ENCODE measurements at places on chromosomes 12 and 14.

- DNase-seq: no peak
These were observed 119.9 kb upstream of the OVCH1 start for GRCh38 chr12:29617407-29617803.

DNA sequence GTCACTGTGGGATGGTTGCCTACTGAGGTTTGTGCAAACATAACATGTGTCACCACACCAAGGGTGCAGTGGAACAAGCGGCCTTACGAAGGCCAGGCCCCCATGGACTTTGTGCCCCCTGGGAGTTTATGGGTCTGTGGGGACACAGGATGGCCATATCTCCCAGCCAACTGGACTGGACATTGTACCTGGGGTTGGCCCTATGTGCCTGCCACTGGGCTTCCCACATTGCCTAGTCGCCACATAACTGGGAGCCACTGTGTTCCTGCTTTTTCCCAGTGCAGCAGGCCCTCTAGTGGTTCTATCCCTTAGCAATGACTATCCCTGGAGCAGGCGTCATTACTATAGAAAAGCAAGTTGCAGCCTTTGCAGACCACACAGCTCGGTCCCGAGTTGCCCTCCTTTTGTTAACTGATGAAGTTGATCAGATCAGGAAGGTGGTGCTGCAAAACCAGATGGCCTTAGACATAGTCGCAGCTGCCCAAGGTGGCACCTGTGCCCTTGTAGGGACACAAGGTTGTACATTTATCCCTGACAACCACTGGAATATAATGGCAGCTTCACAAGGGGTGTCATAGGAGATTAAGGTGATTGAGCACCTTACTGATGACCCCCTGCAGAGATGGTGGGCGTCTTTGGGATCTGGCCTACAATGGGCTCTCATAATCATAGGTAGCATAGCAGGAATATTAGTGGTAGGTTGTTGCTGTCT lies 15.2 kb upstream of the RNASE12 start:
- DNase-seq: no peak

DNA sequence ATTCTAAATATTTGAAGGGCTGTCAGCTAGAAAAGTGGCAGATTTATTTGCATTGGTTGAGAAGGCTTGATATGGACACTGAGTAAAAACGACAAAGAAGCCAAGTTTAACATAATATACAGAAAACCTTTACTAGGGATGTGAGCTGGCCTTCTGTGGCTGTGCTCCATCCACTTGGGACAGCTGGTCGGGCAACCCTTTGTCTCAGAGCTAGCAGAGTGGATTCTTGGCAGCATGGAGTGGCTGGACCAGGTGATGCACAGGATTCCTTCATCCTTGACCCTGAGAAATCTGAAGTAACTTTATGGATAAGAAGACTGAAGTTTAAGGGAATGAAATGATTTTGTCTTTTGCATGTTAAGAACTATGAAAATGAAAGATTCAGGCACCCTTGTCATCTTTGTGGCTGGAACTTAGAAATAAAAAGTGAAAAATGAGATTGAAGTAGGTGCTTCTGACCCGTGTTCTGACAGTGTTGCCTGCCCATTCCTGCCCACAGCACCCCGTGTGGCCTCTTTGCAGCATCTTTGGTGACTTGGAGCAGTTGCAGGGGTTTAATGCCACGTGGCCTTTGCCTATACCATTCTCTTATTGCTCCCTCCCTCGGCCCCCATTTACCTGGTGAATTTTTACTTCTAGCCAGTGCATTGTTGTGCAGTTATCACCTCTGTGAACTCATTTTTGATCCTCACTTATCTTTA lies 32.6 kb downstream of the PELI2 start:
- no peak for DNase-seq

DNA sequence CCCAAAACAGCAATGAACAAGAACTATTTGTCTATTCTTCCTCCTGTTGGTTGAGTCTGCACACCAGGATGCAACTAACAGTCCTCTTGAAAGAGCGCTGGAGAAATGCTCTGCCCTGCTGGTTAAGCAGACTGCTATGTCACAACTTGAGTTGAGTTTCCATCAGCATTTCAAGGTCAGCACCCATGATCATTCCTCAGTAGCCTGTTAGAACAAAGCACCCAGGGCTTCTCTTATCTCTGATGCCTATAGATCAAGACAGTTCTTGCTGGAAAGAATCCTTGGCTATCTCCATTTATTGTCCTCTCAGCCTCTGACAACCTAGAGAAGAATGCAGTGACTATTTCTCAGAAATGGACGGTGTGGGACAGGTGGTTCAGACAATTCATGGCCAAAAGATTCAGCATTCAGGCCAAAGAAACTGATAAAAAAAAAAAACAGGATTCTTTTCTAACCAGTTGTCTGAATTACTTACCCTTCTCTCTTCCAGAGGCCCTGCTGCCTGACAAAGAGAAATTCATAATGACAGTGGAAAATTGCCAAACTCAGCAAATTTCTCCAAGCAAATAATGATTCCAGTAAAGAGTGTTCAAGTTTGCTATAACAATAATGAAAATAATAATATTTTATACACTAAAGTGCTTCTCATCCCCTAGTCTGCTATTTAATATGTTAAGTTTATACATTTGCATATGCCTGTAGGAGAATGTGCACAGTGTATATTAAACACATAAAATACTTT lies 306.7 kb downstream of the EMP1 start:
- DNase-seq: no peak

DNA sequence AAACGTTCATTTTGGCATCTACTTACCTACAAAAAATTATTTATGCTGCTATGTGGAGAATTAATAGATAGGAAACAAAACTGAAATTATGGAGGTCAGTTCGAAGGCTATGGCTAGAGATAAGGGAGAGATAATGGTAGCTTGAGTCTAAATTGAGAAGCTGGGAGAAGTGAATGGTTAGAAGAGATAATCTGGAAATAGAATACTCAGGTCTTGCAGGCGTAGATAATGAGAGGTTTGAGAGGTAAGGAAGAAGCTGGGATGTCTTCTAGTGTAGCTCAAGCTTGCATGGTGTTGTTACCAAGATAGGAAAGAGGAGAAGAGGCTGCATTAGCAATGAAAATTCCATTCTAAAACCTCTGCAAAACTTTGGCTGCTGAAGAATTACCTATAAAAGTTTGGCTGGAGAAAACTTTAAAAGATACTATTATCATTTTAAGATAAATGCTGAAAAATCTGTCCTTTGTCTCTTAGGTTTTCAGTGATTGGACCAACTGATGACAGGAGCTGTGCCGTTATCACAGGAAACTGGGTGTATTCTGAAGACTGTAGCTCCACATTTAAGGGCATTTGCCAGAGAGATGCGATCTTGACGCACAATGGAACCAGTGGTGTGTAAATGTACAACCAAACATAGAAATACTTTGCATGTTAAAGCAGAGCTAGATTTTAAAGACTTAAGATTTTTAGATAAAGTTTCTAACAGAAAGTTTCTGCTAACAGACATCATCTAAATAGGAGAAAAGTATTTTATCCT lies 14.1 kb downstream of the KLRF2 start:
- no peak for DNase-seq

GRCh38 chr12:47102845-47103651 lies 23.3 kb upstream of the AMIGO2 start:
- no peak for DNase-seq

GRCh38 chr12:15180325-15180724 lies 40.9 kb downstream of the RERG start:
- DNase-seq: no peak

DNA sequence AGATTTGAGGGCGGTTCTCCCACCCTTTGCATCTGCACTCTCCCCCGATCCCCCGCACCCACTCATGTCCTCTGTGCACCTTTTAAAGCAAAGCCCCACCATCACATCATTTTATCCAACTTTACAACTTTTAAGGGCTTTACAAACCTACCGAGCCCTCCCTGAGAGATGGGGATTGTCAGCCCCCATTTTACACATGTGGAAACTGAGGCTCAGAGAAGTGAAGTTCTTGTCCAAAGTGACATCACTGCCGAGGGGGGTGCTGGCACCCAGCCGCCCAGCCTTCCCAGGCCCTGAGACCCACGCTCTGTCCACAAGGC lies 334.2 kb downstream of the MED13L start:
- no peak for DNase-seq

- DNase-seq: no peak
These were observed 466.3 kb downstream of the GALC start for GRCh38 chr14:87526731-87527130.

DNA sequence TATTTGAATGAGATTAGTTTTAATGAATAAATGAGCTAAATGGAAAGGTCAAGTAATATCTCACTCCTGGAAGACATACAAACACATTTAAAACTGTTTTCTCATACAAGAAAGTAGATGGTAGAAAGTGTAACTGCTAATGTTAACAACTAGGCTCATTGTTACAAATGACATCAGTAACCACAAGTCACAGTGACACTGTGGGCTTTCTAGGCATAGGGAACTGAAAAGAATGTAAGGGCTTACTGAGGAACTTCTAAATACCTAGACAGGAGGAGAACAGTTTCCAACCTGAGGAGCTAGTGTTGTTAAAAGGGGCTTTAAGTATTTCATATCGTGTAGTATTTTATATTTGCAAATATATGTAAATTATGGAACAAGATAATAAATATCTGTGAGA lies 17.5 kb upstream of the ERGIC2 start:
- no peak for DNase-seq

- no peak for DNase-seq
These were observed 37.3 kb upstream of the ATXN2 start for GRCh38 chr12:111636209-111636945.

DNA sequence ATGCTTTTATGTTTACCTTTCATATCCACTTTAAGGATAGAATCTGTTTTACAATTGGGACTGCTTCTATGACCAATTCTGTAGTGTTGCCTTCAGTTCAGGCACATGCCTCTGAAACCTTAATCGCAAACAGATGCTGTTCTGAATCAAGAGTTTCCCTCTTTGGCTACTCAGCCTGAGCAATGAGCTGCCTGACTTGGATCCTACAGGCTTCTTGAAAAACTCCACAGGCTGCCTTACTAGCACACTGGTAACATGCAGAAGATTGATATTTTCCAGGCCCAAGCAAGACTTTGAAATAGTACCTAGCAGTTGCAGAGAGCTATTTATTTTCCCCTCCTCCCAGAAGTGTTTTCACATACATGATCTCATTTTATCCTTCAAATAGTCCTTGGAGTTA lies 34.8 kb upstream of the PMCH start:
- no peak for DNase-seq

DNA sequence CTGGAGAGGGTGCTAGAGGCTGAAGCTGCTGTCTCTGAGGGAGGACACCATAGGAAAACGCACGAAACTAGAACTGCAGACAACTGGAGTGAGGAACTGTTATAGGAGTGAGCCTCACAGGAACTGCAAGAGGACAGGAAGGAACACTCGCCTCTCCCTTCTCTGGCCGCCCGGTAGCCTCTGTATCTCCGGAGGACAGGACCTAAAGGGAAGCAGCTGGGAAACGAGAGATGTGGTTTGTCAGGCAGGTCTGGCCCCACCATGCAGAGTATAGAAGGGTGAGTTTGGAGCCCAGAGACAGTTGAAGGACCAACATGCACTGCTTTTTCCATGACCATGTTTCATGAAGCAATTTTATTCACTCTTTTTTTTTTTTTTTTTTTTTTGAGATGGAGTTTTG lies 127.3 kb downstream of the EFCAB11 start:
- no peak for DNase-seq

DNA sequence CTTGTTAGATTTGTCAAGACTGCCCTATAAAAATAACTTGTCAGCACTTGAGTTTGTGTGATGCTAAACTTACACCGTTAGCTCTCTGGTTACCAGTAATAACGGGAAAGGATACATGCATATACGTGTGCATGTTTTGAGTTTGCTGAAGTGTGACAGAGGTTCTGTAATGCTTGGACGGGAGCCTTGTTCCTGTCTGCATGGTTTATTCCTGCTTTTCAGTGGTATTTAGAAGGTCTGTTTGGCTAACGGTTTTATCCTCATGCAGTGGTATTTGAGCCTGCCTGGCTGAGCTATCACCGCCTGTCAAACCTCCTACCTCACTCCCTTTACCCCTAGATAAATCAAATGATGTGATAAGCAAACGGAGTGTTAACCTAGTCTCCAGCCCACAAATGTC lies 305.6 kb downstream of the GALC start:
- no peak for DNase-seq

DNA sequence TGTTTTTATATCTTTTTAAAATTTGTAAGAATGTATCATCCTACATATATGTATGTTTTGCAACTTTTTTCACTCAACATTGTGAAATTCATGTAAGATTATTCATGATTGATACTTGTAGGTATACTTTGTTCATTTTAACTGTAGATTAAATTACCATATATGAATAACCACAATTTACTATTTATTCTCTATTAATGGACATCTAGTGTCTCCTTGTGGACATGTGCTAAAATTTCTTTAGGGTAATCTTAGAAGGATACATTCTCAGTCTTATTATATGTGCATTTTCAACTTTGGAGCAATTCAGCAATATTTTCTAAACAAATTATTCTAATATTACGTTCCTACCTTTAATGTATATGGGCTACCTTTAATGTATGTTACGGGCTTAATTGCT lies 192.4 kb downstream of the FUT8 start:
- DNase-seq: no peak

DNA sequence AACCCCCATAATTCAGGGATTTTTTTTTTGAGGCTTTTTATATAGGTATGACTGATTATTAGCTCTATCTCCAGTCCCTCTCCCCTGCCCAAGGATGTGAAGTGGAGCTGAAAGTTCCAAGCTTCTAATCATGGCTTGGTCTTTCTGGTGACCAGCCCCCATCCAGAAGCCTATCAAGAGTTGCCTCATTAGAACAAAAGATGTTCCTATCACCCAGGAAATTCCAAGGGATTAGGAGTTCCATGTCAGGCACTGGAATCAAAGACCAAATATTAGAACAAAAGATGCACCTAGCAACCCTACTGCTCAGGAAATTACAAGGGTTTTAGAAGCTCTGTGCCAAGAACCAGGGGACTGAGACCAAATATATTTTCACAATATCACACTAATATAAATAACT lies 29.9 kb downstream of the LRP6 start:
- DNase-seq: no peak

- DNase-seq: no peak
These were observed 55.3 kb downstream of the ZFYVE21 start for GRCh38 chr14:103770902-103771301.

- no peak for DNase-seq
These were observed 16.2 kb downstream of the PSMC1 start for GRCh38 chr14:90272523-90272922.

- no peak for DNase-seq
These were observed 22.1 kb downstream of the RTL1 start for GRCh38 chr14:100881211-100882025.

GRCh38 chr12:120109570-120110267 lies 6.8 kb downstream of the RAB35 start:
- DNase-seq: no peak
